Activated T-cell treated with anti-CD3 and anti-CD28 coated beads, Interleukin-2, amount 50 U/mL, for 1 hour (primary cell): ENCODE measurements at places on chromosomes 7 and 10.

- DNase-seq: no peak
Observed at GRCh38 chr7:34117573-34117972, 212.2 kb downstream of the BMPER start.

DNA sequence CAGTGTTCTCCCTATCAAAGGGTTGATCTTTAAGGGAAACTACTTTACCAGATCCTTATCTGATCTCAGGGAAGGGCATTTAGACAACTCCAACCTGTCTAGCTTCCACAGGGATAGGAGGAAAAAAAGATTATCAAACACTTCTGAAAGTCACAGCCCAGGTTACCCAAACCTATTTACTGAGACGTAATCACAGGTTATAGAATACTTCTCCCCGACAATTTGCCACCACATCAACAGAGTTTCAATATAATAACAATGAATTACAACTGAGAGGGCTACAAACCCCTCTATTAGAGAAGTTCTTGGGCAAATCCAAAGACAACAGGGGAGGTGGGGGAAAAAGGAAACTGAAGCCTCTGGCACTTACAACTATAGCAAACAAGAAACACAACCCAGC is 26.3 kb downstream of the CFAP70 start:
- no peak for DNase-seq

DNA sequence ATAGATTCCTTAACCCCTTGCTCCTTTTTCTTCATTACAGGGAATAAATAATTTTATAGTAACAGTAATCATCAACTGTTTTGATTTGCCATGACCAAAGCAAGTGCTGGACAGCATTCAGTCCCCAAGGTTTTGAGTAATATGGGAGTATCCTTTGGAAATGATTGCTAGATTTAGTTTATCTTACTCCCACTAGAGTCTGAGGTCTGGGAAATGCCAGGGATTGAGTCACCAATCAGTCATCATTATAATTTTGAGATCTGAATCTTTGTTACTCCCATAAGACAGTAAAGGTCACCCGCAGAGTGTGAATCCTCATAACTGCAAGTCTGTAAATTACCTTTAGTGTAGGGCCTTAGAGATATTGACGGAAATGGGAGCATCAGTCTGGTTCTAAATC is 133.7 kb upstream of the SEMA3E start:
- DNase-seq: no peak

DNA sequence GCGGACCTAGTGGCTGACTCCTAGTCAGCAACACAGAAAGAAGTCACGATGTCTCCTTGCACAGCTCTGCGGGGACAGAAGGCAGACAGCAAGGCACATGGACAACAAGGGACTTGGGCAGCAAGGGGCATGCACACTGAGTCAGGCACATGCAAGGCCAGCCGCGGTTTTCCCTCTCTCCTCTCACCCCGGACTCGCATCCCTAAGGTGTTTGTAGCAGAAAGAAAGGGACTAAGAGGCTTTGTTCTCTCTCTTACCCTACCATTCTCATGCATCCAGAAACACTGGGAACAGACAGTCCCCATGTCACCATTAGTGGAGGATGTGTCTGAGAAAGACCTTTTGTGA is 193.3 kb upstream of the PHF14 start:
- no peak for DNase-seq

DNA sequence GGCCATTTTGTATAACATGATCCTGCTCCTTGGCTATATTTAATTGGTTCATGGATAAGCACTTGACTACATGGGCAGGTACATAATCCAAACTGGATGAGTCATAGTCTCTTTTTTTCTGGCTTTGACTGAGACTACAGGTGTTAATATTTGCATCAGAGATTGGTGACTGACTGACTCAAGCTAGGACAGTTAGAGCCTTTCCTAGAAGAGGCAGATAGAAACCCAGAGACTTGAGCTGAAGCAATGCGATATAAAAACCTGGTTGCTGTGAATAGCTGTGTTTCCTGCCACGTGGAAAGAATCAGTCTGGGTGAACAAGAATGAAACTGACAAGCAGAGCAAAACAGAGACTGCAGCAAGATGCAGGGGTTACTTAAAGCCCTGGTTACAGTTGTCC is 81.0 kb downstream of the SAMD9 start:
- DNase-seq: no peak

- DNase-seq: no peak
Observed at GRCh38 chr7:18550574-18550973, 55.0 kb downstream of the HDAC9 start.

GRCh38 chr7:50684713-50685075 is 98.0 kb downstream of the GRB10 start:
- no peak for DNase-seq

DNA sequence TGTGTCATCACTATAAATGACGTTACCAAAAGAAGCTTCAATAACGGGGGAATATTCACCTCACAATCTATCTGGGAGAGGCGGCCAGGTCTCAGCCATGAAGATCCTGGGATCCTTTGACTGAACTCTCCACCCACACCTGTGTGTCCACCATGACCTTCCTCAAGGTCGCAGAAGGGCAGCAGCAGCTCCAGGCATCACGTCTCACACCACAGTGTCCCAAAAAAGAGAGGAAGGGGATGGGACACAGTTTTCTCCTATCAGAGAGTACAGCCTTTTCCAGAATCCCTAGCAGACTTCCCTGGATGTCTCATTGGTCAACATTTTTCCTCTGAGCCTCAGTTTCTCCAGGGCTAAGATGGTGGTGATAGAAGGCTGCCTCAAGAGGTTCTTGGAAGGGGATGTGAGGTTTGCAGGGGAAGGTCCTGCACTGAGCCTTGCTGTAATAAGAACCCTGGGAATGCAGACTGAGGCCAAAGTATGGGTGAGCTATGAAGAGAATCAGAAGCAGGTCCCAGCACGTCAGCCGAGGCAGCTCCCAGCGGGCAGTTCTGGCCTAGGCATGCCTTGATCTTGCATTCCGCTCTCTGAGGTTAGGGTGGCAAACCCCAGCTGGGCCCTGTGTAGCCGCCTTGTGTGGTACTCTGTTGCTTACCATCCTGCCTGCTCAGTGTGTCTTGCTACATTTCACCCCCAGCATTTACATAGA is 63.8 kb downstream of the COL26A1 start:
- no peak for DNase-seq

DNA sequence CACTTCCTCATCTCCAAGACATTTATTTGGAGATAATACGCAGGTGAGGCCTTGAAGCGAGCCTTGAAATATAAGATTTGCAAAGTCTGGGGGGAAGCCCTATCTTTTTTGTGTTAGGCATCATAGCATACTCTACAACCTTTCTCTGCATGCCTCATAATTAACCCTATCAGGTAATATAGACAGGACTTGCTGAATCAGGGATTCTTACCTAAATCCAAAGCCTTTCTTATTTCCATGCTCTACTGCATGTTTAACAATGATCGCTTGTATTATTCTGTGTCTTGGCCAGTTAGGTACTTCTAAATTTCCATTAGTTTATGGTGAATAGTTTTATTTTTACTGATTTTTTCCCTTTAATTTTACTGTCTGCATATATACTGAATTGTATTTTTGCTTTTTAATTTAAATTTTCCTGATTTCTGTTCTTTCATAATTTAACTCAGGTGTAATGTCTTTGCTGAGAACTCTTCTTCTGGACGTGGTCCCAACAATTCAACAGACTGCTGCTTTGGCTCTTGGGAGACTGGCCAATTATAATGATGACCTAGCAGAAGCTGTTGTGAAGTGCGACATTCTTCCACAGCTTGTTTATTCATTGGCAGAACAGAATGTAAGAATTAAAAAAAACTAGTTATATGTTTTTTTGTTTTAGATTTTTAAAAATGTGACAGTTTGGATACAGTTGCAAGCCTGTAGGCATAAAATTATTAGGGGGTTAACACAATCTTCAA is 19.3 kb downstream of the SPAG6 start:
- no peak for DNase-seq

- no peak for DNase-seq
Observed at GRCh38 chr10:129523031-129523722, 56.1 kb downstream of the MGMT start.

GRCh38 chr7:101075646-101076045 is 9.6 kb upstream of the TRIM56 start:
- no peak for DNase-seq

DNA sequence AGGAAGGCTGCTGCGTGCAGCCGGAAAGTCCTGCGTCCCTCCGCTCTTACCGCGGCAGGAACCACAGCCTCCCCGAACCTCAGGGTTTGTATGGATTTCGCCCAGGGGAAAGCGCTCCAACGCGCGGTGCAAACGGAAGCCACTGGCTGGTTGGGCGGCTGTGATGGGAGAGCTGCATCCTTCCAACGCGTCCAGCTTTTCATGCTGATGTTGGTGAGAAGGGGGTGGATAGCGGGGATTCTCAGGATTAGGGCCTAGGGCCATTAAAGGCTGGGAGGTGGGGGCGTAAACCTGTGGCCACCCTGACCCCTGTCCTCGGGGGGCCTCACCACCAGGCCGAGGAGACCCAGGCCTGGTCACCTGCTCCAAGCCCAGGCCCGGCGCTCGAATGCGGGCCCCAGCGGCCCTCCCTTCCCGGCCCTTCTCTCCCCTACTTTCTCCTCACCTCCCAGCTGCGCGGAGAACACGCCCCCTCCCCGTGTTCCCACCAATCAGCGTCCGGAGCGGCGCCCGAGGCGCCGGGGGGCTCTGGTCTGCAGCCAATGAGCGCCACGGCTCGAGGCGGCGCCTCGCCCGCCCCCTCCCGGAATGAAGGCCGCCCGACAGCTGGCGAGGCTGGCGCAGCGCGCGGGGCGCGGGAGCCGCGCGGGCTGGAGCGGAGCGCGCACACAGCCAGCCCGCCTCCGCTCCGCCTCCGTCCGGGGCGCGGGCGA is 458 bp upstream of the NANOS1 start:
- peak; percentile 83 for DNase-seq

DNA sequence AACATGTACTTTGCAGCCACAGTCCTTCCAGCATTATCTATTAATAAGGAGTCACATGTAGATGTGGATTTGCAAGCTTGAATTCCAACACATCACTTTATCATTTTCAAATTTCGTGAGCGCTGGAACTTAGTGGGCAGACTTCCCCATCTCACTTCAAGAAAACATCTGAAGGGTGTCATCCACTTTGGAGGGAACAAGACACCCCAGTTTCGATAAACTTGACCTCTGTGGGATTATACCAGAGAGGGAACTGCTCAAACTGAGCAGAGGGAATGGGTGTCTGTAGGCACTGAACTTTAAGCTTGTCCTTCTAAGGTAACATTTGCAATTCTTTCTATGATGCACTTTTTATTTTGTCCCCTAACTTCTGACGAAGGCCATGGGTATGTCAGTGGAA is 27.5 kb downstream of the ADRB1 start:
- no peak for DNase-seq

DNA sequence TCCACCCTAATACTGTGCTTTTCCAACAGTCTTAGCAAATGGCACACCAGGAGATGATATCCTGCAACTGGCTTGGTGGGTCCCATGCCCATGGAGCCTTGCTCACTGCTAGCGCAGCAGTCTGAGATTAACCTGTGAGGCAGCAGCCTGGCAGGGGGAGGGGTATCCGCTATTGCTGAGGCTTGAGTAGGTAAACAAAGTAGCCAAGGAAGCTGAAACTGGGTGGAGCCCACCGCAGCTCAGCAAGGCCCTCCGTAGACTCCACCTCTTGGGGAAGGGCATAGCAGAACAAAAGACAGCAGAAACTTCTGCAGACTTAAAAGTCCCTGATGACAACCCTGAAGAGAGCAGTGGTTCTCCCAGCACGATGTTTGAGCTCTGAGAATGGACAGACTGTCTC is 399.0 kb downstream of the CCSER2 start:
- DNase-seq: no peak

DNA sequence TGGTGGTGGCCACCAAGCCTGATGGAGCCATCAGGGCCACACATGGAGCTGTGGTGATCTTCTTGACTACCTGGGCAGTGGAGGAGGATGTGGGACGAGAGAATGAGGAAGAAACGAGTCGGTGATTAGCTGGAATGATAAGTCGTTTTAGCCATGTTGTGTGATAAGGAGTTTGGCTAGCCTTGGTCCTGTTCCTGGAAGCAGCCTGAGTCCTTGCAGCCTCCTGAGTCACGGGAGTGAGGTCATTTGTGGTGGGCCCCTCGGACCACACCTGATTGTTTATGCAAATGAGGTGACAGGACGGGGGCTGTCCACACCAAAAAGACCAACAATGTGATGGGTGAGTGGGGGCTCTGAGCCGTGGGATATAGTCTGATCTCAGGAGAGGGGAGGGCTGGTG is 554.4 kb downstream of the PTPRN2 start:
- no peak for DNase-seq

- no peak for DNase-seq
Observed at GRCh38 chr10:86836044-86836443, 79.6 kb downstream of the BMPR1A start.

GRCh38 chr7:17489961-17490360 is 191.5 kb downstream of the AHR start:
- DNase-seq: no peak

DNA sequence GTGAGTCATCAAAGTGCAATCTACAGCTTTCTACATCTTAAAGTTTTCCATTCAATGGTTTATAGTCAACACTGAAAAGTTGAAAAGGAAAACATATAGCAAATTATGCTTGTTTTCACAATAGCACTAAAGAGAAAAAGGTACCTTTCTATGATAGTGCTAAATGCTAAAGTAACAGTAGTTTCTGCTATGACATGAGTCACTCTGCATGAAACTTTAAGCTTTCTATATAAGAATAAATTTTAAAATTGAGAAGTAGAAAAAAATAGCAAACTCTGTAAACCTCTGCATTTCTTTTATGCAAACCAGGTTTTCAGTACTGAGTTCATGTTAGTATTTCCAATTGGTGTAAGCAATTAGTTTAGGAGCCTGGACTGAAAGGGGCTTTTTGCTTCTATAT is 31.2 kb upstream of the TMEM168 start:
- DNase-seq: no peak

DNA sequence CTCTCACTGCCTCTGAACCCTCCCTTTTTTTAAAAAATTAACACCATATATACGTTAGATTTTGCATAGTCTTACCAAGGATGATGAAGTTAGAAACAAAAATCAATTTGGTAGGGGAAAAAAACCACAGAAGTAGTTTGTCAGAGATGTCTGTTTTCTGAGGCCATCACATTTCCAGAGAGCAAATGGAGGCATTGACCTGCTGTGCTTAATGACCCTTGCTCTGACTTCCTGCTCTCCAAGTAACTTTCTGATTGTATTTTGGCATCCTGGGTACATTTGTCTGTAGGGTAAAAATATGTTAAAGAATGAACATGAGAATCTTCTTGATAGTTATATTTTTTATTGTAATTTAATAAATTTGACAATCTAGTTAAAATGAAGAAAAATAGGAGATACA is 140.2 kb downstream of the LCOR start:
- no peak for DNase-seq

DNA sequence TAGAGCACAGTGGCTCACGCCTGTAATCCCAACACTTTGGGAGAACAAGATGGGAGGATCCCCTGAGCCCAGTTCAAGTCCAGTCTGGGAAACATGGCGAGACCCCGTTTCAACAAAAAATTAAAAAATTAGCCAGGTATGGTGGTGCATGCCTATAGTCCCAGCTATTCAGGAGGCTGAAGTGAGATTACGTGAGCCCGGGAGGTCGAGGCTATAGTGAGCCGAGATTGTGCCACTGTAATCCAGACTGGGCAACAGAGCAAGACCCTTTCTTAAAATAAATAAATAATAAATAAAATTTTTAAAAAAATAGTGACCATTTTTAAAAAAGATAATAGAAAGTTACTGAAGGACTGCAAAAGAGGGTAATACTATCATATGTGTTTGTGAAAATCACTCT is 28.8 kb downstream of the MTPAP start:
- no peak for DNase-seq

- no peak for DNase-seq
Observed at GRCh38 chr10:15897287-15897686, 37.0 kb upstream of the MINDY3 start.

- DNase-seq: no peak
Observed at GRCh38 chr10:22693860-22694259, 20.5 kb downstream of the PIP4K2A start.

- DNase-seq: no peak
Observed at GRCh38 chr10:33657154-33657908, 322.9 kb upstream of the NRP1 start.
